ENCODE measurements at places on chromosomes 11 and 22.

GRCh38 chr22:44859641-44860040, 107.3 kb downstream of the ARHGAP8 start:
- no peak for DNase-seq

GRCh38 chr11:68844376-68844775, 2.7 kb upstream of the CPT1A start:
- DNase-seq: no peak

- no peak for DNase-seq
Measured at GRCh38 chr11:36130401-36130800, 158.8 kb downstream of the COMMD9 start.

DNA sequence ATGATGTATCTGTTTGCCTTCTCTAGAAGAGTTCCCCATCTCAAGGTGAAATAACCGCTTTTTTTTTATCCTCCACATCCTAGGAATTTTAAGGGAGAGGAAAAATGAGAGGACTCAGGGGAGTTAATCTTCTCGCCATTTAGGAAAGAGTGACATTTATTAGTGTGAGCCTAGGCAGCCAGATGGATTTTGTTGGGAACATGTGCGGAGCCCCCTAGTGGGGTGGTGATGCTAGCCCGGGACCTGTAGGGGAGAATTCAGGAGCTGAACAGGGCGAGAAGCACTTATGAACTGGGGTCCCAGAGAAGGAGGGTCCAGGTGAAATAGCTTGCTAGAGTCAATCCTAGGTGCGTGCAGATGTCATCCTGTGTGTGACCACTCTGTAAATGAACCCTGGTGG, 10.7 kb downstream of the IL17RA start:
- no peak for DNase-seq

GRCh38 chr22:41597635-41597953, 8.0 kb upstream of the PMM1 start:
- DNase-seq: no peak

DNA sequence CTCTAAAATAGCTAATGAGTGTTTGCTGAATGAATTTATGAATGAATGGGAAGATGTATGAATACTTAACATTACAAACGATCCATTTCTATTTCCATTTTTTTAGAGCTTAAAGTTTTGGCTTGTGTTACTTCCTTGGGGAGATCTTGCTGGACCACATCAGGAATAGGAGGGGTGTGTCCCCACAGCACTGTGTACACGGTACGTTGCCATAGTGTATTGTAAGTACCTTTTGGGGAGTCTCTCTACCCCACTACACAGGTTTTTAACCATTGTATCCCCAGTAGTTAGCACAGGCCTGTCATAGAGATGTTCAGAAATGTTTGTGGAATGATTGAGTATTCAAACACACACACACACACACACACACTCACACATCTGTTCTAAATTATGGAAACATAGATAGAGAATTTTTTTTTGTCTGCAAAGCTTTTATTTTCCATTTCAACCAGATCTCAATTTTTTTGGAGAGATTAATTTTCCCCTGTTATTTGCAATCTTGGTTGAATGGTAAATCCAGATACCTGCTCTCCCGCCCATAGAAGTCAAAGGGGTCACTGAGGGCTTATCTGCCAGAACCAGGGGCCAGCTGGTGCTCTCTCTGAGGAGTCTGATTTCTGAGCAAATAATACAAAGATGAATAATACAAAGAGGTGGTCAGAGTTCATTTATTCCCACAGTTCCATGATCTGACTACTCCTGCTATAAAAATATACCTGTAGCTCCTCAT, 471.0 kb downstream of the INSC start:
- DNase-seq: no peak

GRCh38 chr11:104649002-104649401, 249.3 kb downstream of the CASP12 start:
- DNase-seq: no peak

- no peak for DNase-seq
Measured at GRCh38 chr11:85827748-85828639, 17.1 kb upstream of the SYTL2 start.

GRCh38 chr11:84655712-84656111, 971.4 kb downstream of the DLG2 start:
- no peak for DNase-seq

- DNase-seq: no peak
Measured at GRCh38 chr11:117790279-117790678, 6.7 kb downstream of the DSCAML1 start.

DNA sequence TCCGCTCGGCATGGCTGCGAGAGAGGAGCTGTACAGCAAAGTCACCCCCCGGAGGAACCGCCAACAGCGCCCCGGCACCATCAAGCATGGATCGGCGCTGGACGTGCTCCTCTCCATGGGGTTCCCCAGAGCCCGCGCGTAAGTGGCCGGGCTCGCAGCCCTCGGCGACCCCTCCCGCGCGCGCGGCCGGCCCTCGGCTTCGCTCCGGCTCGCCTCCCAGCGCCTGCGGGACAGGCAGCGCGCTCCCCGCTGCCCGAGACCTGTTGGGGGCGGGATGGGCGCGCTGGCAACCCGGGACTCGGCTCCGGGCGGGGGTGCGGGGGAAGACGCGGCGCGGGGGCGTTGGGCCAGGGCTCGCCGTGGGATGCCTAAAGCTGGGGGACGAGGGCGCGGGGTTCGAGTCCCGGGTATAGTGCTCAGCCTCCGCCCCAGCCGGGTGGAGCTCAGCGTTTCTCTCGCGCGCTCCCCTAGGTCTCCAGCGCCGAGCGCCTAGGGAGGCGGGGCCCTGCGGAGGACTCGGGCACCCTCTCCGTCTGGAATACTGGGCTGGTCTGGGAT, 630 bp downstream of the UBASH3B start:
- DNase-seq: no peak

- DNase-seq: no peak
Measured at GRCh38 chr22:29288837-29289236, 17.6 kb upstream of the GAS2L1 start.

- no peak for DNase-seq
Measured at GRCh38 chr11:72037554-72038311, 39.0 kb downstream of the IL18BP start.

- no peak for DNase-seq
Measured at GRCh38 chr11:2825261-2825888, 60.2 kb downstream of the CDKN1C start.

GRCh38 chr11:98143661-98144060, 877.1 kb upstream of the CNTN5 start:
- DNase-seq: no peak

- DNase-seq: no peak
Measured at GRCh38 chr11:45178890-45179671, 32.6 kb downstream of the PRDM11 start.

- no peak for DNase-seq
Measured at GRCh38 chr11:93577286-93577685, 34.1 kb upstream of the SMCO4 start.

- no peak for DNase-seq
Measured at GRCh38 chr22:49232319-49233067, 595.2 kb downstream of the BRD1 start.

DNA sequence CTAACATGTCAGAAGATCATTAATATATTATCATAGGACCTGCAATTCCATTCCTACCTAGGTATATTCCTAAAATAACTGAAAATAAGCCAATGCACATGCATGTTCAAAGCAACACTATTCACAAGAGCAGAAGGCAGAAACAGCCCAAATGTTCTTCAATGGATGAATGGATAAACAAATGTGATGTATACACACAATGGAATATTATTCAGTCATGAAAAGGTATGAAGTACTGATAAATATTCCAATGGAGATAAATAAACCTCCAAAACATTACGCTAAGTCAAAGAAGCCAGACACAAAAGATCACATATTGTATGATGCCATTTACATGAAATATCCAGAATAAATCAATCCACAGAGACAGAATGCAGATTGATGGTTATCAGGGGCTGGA, 16.8 kb downstream of the AMBRA1 start:
- DNase-seq: no peak

DNA sequence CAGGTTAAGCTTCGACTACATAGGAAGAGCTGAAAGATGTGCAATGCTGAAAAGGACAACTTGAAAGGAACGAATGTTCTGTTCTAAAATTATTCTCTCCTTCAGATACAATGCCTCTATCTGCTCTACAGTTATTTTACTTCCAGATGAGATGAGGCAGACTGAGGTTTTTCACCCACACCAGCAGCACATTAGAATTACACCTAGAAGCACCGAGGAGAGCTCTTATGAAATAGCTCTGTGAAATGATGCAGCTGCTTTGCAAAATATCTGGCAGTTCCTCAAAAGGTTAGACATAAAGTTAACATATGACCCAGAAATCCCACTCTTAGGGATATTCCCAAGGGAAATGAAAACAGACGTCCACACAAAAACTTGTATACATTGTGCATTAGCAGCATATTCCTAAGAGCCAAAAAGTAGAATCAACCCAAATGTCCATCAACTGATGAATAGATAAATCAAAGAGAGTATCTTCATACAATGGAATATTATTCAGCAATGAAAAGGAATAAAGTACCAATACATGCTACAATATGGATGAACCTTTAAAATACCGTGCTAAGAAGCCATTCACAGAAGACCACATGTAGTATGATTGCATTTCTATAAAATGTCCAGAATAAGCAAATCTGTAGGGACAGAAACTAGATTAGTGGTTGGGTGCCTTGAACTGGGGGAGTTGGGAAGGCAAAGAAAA, 34.5 kb downstream of the WT1 start:
- DNase-seq: no peak
